GM23248 (cell line): ENCODE measurements at places on chromosomes 6 and 20. TPM values are rescaled to one million over a fixed set of nuclear protein-coding genes. Genes with fewer than 3 reads are reported as not detected.

DNA sequence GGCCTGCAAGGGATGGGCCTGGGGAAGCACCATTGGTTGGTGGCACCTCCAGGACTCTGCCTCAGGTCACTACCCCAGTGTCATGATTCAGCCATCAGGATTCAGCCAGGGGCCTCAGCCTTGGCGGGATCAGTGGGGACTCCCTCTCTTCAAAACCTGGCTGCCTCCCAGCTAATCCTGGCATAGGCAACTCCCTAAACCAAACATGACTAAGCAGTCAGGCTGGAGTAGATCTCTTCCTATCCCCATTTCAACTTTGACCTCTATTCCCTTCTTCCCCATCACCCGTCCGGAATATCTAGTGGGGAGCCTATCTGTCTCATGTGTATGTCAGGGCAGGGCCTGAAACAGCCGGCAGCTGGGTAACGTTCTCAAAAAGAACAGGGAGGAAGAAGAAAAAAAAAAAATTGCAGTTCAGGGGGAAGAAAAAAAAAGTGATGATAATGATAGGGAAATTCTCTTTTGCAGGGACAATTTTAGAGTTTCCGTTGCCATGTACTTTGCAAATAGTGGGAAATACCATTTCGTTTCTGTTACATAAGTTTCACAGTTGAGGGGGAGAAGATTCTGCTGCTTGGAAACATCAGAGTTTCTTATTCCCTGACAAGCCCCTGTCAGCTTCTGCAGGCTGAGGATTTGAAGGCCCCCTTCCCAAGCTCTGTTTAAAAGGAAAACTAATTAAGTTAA, 4.1 kb upstream of the PREX1 start:
- peak; percentile 70 for DNase-seq

DNA sequence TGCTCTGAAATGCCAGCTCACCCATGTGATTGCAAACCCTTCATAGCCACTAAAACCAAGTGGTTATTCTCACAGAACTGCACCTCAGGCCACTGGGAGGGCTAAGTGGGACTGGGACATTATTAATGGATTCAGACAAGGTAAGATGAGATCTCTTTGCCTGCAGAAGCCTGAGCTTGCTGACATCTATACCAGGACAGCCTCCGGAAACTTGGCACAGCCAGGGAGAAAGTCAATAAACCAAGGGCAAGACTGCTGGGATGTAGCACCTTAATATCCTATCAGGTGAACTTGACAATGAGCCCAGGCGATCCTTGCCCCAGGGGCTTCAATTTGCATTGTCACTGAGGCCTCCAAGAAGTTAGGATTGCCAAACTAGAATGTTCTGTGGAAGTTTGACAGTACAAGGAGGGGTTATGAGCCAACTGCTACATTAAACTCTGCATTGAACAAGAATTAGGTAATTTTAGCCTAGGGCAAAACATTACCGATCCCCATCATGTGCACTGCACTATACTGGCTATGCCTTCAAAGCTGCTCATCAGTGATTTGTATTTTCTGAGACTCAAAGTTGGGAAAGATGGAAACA, 60.1 kb upstream of the RALGAPA2 start:
- DNase-seq, result no peak

DNA sequence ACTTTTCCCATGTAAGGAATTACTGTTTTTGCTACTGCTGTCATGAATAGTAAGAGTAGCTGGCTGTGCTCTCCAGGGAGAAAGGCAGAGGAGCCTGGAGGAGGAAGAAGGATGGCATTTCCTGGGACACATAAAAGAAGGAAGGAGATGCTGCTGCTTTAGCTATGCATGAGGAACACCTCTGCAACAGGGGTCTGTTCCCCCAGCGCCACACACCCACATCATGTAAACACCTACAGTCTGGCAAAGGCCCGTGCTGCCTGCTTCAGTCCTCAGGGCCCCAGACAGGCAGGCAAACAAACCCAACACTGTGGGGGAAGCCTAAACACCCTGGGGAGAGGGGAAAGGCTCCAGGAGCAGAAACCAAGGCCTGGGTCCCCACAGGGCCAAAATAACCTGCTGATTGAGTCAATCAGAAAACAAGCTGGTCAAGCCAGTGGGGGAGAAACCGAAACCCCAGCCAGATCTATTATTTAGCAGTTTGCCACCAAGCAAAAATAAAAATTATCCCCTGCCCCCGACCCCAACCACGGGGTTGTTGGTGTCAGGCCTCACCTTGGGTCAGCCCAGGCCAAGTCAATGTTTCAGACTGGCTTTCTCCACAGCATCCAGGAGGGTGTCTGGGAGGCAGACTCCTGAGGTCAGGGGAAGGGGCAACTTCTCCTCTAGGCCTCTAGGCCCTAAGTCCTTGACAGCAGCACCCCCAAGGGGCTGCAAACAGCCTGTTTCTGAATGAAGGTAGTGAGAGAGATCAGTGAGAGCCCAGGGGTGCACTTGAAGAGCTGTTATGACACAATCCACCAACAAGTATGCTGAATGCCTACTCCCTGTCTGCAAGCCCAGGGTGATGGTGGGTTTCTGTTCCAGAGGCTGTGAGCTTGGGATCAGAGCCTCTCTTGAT, 34.6 kb upstream of the SCUBE3 start:
- DNase-seq, result no peak

DNA sequence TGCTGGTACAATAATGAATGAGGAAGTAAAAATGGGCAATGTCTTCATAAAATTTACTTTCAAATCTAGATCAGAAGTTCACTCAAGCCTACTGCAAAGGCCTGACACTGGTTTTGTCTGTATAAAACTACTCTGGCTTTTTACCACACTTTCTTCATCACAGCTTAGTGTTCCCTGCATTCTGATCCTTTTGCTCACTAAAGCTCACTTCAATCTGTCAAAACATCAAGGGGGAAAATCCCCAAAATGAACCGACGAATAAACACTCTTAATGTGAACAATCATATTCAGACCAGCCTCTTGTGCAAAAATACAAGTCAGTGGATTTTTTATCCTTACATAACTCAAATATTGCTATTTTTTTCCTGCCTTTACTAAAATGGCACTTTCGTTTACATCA, 98.5 kb downstream of the PRDM1 start:
- DNase-seq, result no peak

DNA sequence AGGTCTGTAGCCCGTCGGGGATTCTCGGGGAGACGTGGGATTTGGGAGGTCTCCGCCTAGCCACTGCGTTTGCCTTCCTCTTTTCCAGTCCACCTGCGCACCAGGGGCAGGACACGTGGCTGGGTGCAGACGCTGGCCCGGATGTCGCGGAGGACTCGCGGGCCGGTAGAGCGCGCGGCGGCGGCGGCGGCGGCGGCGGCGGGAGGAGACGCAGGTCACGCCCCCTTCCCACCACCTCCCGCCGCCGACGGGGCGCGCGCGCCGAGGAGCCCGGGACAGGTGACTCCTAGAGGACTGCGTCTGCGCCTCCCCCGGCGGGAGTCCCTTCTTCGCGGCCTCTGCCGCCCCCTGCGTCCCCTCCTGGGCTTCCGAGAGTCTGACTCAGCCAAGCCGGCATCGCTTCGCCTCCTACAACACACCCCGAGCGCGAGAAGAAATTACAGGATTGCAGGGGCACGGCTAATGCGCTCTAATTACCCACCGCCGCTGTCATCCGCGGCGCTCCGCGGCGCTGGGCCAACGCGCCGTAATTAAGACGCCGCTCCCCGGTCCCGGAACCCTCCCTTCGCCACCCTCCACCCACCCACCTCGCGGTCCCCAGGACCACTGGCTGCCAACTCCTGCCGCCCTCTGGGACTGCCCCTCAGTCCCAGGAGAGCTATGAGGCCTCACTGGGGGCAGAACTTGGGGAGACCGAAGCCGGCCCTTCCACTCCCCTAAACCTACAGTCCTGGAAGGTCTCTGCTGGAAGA, 124.5 kb downstream of the MRPL14 start:
- DNase-seq, result peak; percentile 77

GRCh38 chr20:23361119-23361475, 885 bp upstream of the GZF1 start:
- peak; percentile 73 for DNase-seq

- DNase-seq, result no peak
Measured at GRCh38 chr6:138497286-138497685, 2.0 kb downstream of the NHSL1 start.

DNA sequence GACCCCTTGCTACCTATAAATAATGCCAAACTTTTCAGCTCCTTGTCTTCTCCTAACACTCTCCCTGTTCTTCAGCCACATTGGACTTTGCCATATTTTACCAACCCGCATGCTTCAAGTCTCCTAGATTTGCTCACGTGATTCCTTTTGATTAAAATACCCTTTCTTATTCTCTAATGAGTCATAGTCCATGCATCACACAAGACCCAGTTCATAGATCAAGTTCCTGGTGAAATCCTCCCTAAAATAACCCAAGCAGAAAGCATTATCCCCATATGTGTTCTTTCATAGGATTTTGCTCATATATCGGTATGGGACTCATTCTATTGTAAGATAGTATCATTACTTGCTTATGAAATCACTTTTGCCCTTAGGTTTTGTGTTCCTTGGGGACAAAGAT, 108.9 kb upstream of the STXBP5 start:
- no peak for DNase-seq

DNA sequence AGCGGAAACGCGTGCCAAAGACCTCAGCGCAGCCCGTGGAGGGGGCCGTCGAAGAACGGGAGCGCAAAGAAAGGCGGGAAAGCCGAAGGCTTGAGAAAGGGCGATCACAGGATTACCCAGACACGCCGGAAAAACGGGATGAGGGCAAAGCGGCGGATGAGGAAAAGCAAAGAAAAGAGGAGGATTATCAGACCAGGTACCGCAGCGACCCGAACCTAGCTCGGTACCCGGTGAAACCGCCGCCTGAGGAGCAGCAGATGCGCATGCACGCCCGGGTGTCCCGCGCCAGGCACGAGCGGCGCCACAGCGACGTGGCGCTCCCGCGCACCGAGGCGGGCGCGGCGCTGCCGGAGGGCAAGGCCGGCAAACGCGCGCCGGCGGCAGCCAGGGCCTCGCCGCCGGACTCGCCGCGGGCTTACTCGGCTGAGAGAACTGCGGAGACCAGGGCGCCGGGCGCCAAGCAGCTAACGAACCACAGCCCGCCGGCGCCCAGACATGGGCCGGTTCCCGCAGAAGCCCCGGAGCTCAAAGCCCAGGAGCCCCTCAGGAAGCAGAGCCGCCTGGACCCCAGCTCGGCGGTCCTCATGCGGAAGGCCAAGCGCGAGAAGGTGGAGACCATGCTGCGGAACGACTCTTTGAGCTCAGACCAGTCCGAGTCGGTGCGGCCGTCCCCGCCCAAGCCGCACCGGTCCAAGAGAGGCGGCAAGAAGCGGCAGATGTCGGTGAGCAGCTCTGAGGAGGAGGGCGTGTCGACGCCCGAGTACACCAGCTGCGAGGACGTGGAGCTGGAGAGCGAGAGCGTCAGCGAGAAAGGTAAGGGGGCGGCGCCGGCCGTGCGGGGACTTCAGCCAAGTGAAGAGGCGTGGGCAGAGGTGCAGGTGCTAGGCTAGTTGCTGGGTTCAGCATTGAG, 296.2 kb downstream of the RIMS1 start:
- DNase-seq, result peak; percentile 58

DNA sequence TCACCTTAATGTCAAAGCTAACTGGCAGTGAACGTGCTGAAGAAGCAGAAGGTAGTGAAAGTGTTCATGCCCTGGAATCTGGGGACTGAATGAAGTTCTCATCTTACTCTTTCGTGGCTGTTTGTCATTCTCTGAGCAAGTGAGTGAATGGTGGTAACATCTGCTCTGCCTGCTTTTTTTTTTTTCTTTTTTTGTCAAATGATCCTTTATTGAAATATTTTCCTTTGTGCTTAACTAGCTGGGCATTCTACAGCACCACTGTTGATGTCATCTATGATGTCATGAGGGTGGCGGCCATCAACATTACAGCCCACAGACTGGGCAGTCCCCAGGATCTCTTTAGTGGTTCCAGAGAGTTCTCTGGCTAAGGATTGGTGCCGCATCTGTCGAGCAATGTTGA, 65.2 kb downstream of the RIN2 start:
- no peak for DNase-seq

DNA sequence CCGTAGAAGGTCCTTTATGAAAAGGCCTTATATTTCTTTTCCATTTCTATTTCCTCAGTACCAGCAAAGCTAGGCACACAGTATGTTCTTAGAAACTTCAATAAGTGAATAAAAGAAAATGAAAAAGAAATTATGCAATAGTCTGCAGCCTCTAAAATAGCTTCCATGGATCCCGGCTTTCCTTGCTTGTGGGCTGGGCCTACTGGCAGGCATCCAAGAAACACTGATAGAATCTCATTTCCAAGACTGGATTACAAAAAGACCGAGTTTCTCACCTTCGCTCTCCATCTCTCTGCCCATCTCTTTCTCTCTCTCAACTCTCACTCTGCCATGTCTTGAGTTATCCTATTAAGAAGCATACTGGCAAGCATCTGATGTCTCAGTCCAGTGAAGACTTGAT, 187.5 kb upstream of the FKBP1C start:
- DNase-seq, result no peak

- peak; percentile 56 for DNase-seq
Measured at GRCh38 chr6:87945966-87946365, 101.7 kb upstream of the SPACA1 start.

- peak; percentile 31 for DNase-seq
Measured at GRCh38 chr20:41141153-41141815, 3.9 kb downstream of the PLCG1 start.

GRCh38 chr6:106556368-106556960, 72.8 kb downstream of the RTN4IP1 start:
- DNase-seq, result peak; percentile 55

The HLA-DRA gene
- polyA plus RNA-seq, result 0.80 and 2.0 TPM in 2 replicates

The FAM83C gene
- not detected in 2 replicates for polyA plus RNA-seq

The CLPSL2 gene
- not detected in 2 replicates for polyA plus RNA-seq

The ANKS1A gene
- 3.2 and 3.3 TPM in 2 replicates for polyA plus RNA-seq

The KCNK5 gene
- not detected in 2 replicates for polyA plus RNA-seq

The HLA-DQA2 gene
- polyA plus RNA-seq, result not detected in 2 replicates

The OPN5 gene
- polyA plus RNA-seq, result not detected in 2 replicates
